ENCODE measurements at places on chromosomes 2 and 18.

- DNase-seq = no peak
These were observed 106.8 kb upstream of the FN1 start for GRCh38 chr2:215542690-215543089.

- DNase-seq = no peak
These were observed 162.3 kb upstream of the REV1 start for GRCh38 chr2:99651930-99652670.

- no peak for DNase-seq
These were observed 175.3 kb upstream of the SIX3 start for GRCh38 chr2:44766220-44766619.

DNA sequence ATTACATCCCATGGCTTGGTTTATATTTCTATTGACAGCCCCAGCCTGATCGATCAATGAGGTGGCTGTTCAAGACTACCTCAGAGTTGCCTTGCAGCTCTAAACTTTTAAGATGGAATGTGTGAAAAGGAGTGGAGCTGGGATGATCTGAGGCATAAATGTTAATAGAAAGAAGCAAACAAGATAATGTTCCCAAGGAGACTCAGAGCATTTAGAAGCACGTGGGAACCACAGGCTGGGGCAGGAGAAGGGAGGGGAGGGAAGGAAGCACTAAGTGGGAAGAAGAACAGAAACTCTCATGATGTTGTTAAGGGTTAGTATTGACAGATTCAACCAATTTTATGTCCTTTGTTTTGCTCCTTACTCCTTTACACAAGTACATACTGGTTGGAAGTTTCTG lies 28.8 kb upstream of the LRATD1 start:
- DNase-seq = no peak

DNA sequence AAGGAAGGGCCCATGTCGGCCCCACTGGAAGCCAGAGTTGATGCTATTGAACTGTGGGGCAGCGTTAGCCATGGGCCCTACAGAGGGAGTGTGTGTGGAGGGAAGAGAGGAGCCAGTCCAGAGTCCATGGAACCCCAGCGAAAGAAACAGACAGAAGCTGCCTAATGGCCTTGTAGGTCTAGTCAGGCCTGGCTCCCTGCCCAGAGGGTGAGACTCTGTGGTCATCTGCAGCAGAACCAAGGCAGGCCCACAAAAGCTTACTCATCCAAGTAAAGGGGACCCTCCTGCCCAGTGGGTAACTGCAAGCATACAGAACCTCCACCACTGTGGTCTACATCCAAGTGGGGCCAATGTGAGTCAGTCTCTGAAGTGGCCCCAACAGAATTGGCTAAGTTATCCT lies 439.8 kb downstream of the TGIF1 start:
- no peak for DNase-seq

DNA sequence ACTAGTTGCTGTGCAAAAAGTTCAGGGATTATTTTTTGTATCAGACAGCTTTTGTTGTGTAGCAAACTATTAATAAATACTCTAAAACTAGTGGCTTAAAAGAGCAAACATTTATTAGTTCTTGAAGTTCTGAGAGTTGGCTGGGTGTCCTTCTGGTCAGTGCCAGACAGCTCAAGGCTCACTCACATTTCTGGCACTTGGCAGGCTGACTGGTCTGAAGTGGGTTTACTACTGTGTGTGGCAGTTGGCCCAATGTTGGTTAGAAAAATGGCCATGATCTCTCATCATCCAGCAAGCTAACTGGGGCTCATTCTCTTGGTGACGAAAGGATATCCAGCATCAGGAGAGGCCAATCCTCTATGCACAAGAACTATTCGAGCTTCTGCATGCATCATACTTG lies 71.4 kb upstream of the ZNF385B start:
- DNase-seq = no peak

DNA sequence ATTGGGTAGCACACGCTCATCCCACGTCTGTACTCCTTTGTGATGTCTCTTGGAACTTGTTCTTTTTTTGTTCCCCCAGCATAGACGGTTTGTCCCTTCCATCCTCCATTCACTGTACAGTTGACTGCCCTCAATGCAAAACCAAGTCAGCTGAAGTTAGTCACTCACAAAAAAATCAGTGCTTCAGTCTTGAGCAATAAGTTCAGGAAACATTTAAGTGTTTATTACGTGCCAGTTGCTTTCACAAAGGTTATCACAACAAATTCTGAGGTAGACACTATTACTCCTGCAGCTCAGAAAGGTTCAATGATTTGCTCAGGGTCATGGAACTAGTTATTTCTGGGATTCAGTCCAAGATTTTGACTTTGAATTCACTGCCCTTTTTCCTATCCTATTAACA lies 102.2 kb downstream of the PDE1A start:
- DNase-seq = no peak

DNA sequence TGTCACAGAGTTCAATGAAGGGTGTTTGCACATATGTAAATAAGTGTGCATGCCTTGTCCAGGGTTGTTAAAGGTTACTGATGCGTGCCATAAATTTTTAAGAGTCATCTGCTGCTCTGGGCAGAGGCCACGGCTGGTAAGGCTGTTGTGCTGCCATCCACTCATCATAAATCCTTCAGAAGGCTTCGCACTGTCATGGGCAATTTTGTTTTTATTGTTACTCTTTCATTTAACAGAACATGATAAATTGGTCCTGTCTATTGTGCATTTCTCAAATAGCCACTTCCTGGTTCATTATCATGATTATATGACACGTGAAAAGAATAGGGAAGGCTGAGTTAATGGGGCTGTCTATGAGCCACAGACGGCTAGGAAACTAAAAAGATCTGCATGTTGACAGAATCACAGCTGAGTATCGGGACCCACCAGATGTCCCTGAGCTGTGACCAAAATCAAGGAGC lies 634.3 kb upstream of the SOX11 start:
- DNase-seq = no peak

DNA sequence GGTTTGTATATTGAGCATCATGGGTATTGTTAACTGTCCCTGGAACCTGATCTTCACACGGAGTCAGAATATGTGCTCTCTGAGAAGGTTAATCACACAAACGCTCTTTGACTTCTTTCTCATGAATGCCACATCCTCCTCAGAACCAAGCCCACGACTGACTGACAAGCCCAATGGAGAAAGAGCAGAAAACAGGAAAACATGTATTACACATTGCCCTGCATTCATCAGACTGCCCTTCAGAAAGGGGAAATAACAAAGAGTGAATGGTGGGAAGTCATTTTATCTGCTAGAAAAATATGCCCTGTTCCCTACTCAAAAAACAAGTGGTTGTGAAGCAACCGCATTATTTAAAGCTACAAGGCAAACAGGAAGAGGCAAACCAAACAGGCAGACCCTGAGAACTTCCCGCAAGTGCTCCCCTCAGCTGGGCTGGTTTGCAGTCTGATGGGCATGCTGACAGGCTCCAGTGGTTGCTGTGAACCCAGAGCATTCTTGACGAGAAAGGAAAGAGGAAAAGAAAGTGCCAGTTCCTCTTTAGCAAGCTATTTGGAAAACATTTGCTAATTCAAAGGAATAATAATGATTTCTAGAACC lies 172.9 kb upstream of the SETBP1 start:
- DNase-seq = no peak

- peak; percentile 16 for DNase-seq
These were observed 15.4 kb downstream of the HK2 start for GRCh38 chr2:74849228-74849892.

- no peak for DNase-seq
These were observed 29.7 kb upstream of the ALLC start for GRCh38 chr2:3628241-3628679.

GRCh38 chr18:48028696-48029095 lies 98.2 kb upstream of the SMAD2 start:
- DNase-seq = no peak

DNA sequence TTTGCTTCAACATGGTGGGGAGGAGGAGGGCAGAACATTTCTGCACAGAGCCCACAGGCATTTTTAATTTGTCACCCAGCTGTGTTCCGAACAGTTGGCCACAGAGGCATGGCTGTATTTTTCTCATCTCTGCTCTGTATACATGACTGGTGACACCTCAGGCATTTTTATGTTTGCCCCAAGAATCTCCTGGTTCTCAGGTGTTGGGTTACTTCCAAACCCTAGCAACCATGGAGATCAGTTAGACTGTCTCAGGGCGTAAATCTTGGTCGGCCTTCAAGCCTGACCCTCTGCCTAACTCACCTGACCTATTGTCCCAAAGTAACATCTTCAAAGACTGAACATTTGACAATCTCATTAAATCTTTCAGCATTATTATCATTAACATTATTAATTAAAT lies 100.0 kb downstream of the ABCA12 start:
- no peak for DNase-seq

GRCh38 chr2:48397281-48397680 lies 132.7 kb upstream of the STON1 start:
- no peak for DNase-seq

GRCh38 chr2:649426-650342 lies 27.5 kb downstream of the TMEM18 start:
- no peak for DNase-seq

- DNase-seq = no peak
These were observed 317.5 kb downstream of the TMX3 start for GRCh38 chr18:68397241-68398035.

GRCh38 chr2:174781996-174782395 lies 17.7 kb upstream of the CHRNA1 start:
- DNase-seq = no peak

- no peak for DNase-seq
These were observed 79.3 kb upstream of the IGFBP5 start for GRCh38 chr2:216774620-216775019.

GRCh38 chr2:227608561-227609338 lies 5.9 kb downstream of the SCYGR3 start:
- DNase-seq = no peak

GRCh38 chr2:121260370-121261154 lies 24.4 kb downstream of the TFCP2L1 start:
- DNase-seq = no peak

- DNase-seq = no peak
These were observed 5.7 kb downstream of the CALCRL start for GRCh38 chr2:187442378-187442777.

GRCh38 chr2:27729198-27729597 lies 42.3 kb upstream of the MRPL33 start:
- DNase-seq = no peak
